Stimulated activated CD8-positive, alpha-beta memory T cell treated with anti-CD3 and anti-CD28 coated beads, Interleukin-2, amount 100 ng/mL, for 48 hours (primary cell): ENCODE measurements at places on chromosomes 3 and 15.

GRCh38 chr3:150545419-150546225, 674 bp downstream of the SERP1 start:
- DNase-seq, result peak; percentile 27

DNA sequence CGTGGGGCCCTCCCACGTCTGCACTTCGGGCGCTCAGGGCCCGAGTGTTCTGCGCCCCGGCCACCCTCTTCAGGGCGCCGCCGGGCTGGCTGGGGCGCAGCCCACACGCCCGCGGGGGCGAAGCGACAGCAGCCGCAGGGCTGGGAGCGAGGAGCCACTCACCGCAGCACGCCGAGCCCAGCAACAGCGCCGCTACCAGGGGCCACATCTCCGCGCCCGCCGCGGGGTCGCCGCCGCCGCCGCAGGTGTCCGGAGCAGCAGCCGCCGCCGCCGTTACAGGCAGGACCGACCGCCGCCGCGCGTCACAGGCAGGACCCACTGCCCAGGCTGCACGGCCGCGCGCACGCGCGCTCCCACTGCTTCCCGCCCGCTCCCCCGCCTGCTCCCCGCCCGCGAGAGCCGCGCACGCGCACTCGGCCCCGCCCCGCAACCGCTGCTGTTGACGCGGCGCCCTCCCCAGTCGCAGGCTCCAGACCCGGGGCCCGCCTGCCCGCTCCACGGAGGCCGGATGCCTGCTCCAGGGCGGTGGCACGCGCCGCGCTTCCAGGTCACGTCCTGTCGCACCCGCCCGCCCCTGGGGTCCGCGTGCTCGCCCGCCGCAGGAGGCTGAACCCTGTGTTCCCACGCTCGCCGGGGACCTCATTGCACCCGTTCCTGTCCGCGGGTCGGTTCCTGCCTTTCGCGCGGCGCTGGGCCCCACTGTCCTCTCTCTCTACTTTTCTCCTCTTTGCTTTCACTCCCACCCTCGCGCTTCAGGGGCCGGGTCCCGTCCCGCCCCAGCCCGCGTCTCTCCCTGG, at the start of gene CD47:
Gene CD47, minus strand, starts transcription at position 331 of the 797 bp plus-strand sequence. Its CDS starts 123 bp downstream, at position 208.
- DNase-seq, result peak; percentile 92

DNA sequence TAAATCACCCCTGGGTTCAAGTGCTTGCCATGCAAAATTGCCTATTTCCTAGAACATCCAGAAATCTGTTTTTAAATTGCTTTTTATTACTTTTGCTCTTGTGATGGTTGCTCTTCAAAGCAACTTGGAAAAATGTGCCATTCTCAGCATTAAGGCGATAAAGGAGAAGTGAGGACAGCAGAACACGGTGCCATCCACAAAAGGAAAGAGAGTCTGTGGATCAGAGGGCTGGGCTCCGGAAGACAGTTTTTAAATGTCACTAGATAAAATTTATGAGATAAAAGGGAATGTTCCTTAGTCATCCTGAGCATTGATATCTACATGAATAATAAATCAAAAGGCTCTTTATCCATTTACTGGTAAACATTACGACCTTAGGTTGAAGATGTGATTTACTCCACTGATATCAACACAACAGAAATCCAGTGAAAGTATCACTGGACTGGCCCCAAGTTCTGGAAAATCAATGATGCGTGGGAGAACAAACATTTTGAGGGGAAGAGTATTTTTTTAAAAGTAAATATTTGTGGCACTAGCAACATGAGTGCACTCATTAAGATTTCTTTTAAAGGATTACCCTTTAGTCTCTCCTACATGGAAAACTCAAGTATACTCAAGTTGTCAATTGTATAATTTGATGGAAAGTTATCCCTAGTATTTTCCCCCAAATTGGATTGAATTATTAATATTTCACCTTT, 554.7 kb downstream of the FHIT start:
- no peak for DNase-seq

DNA sequence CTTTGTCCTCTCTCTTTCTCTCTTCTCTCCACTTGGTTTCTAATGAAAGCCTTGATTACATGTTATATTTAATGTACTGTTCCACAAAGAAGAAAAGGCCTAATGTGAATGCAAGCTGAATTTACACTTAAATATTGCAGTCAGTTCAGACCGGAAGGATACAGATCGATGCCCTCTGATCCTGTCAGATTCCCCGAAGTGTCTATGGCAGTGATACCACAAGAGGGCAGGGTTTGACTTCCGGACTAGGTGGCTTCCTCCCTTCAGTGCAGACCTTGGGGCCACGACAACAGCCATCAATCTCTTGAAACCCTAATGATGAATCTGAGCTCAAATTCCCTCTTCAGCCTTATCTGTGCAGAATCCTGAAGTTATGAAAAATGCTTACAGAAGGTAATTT, 29.5 kb downstream of the AGTR1 start:
- DNase-seq, result no peak

- no peak for DNase-seq
These were observed 27.4 kb upstream of the ARL14 start for GRCh38 chr3:160649596-160649995.

DNA sequence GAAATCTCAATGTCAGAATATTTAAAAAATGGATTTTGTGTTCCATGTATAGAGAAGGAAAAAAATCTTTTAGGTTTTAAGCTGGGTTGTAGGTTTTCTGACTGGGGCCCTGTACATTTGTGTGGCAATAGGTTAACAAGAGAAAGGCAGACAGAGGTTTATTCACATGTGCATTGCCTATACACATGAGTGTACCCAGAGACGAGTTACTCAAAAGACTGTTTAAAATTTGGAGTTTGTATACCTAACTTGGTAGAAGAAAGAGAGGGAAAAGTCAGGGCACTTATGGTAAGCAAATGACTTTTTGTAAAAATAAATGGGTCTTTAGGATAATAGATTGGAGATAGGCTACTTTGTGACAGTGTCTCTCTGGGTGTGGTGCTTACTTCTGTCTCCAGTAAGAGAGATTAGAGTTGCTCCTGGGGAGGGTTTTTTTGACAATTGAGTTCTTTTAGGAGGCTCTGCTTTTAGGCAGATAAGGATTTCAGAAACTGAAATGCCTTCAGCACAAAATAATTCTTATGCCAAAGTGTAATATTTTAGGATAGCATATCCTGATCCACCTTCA, 225.2 kb downstream of the TCF12 start:
- no peak for DNase-seq

- no peak for DNase-seq
These were observed 44.8 kb downstream of the ANP32A start for GRCh38 chr15:68775671-68776476.

DNA sequence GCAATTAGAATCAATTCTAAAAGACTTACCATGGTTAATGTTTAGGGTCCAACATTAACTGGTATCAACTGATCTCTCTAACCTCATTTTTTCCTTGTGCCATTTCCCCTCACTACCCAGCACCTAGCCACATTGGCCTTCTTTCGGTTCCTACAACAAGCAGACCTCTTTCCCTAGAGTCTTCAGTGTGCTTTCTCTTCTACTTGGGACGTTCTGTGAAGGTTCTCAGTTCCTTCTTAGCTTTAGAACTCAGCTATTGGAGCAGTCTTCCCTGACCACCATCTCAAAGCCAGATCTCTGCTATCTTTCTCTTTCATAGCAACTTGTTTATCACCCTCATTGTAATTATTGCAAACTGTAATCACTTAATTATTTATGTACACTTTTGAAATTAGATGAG, 31.5 kb upstream of the MINDY4B start:
- no peak for DNase-seq

GRCh38 chr3:194925614-194926013, 239.9 kb downstream of the FAM43A start:
- DNase-seq, result no peak

GRCh38 chr3:46429250-46429649, 22.2 kb downstream of the CCRL2 start:
- DNase-seq, result no peak

DNA sequence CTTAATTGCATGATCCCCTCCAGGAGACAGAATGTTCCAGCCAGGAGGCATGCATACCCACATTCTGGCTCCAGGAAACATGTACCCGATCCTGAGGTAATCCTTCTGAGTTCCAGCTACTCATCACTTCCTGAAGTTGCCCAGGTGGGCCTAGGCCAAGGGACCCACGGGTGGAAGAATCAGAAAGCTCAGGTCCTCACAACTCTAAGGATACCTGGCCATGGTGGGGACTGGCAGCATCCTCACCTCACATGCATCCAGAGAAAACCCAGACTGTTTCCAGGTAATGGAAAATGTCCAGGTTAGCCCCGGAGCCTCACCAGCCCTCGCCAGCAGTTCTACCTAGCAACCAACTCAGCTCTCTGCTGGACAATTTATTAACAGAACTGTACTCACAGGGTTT, 78.2 kb downstream of the DAPK2 start:
- no peak for DNase-seq

DNA sequence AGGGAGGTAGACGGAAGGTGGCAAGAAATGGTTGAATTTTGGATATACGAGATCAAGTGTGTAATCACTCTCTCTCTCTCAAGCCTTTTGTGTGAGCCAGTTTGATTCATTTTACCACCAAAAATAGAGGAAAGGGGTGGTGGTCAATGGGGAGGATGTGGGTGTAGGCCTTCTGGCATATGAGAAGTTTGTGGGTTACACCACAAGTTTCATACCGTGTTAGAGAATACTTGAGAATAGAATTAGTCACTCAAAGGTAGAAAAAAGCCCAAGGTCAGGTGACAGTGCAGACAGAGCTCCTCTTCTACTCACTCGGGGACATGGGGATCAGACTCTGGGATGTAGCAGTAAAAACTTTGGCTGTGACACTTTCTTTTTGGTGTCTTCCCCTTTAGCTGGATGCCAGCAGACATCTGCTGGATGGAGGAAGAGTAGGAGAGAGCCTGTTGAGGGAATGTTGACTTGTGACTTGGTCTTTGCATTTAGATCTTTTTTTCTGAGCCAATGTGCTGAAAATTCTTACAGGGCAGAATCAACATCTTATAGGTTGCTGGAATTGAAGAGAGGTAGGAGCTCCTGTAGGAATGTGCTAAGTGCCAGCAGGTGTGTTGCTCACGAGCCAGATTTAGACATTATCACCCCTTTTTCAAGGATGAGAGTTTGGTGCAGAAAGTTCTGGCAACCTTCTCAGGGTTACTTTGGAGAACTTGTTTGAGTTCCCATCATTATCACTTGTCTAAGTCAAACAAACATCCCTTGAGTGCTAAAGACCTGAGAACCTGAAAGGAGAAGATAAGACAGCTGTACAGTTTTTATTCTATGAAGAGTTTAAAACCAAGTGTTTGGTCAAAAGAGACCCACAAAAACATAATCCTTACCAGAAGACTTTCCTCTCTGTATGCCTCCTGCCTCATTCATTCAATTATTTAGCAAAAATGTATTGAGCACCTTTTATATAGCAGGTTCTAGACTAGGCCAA, 43.9 kb upstream of the RYK start:
- DNase-seq, result peak; percentile 41

- no peak for DNase-seq
These were observed 46.8 kb downstream of the CHL1 start for GRCh38 chr3:243356-243725.

GRCh38 chr3:29880809-29881208, 599.9 kb downstream of the RBMS3 start:
- DNase-seq, result no peak

- no peak for DNase-seq
These were observed 30.0 kb downstream of the SHQ1 start for GRCh38 chr3:72818092-72818773.

DNA sequence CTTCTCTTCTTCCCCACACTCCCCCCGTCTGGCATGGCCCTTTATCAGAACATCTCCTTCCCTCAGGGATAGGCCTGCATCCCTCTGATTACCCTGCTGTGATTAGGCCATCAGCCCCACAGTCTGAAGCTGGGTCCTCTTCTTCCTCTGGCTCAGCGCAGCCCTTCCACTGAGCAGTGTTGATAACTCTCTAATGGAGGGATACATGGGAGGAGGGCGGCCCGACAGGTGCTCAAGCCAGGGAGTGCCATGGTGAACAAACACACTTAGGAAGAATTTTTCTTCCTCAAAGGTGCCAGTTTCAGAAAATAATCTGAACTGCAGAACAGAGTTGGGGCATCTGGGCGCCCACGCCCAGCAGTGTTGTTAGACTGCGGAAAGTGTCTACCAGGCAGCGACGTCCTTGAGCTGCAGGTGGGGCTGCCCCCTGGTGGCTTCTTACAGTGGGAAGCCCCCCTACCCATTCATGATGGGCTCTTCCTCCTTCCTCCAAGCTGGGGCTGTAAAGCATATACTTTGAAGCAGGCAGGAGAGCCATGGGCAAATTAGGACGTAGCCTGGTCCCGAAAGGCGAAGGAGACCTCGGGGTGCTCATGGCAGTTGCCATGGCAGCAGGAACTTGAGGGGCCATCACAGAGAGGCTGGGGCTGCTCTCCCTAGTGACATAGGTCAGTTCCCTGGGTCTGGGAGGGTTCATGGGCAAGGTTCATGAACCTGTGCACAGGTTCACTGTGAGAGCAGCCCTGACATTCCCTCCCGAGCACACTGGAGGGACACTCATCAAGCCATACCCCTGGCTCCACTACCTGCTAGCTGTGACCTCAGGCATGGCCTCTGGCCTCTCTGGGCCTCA, 33.2 kb upstream of the NR2C2 start:
- DNase-seq, result no peak

GRCh38 chr15:74788683-74789151, 6.8 kb downstream of the CSK start:
- peak; percentile 25 for DNase-seq

- peak; percentile 34 for DNase-seq
These were observed at the start of gene FOXP1 for GRCh38 chr3:71583566-71584393. FOXP1 (minus strand) TSS chr3:71583728; CDS start chr3:71198381, 385,347 bp downstream.
